Progenitor cell of endocrine pancreas (in vitro differentiated cells): ENCODE measurements at places on chromosomes 6 and 20. TPM values are rescaled to one million over a fixed set of nuclear protein-coding genes. Genes with fewer than 3 reads are reported as not detected.

GRCh38 chr6:111788379-111789276 lies 84.6 kb downstream of the FYN start:
- no peak for DNase-seq

DNA sequence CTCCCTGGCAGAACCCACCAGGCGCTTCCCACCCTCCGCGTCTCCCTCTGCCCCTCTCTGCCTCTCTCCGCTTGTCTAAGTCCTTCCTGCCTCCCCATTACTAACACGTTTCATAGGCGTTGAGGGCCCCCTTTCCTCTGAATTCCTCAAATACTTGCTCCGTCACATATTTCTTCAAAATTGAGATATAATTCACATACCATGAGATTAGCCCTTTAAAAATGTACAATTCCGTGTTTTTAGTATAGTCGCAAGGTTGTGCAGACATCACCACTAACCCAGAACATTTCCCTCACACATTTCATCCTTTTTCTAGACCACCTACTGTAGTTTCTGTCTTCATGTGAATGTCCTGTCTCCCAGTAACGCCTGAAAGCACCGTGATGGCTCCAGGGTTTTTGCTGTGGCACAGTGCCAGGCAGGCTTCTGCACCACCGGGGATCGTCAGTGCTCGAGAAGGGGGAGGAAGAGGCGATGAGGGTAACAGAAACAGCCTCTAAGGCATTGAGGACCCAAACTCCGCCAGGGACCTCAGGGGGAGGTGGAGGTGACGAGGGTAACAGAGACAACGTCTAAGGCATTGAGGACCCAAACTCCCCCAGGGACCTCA lies 141.9 kb upstream of the SNX9 start:
- no peak for DNase-seq

Gene HLA-DRB1
- total RNA-seq = 4.6 and 7.7 TPM in 2 replicates

DNA sequence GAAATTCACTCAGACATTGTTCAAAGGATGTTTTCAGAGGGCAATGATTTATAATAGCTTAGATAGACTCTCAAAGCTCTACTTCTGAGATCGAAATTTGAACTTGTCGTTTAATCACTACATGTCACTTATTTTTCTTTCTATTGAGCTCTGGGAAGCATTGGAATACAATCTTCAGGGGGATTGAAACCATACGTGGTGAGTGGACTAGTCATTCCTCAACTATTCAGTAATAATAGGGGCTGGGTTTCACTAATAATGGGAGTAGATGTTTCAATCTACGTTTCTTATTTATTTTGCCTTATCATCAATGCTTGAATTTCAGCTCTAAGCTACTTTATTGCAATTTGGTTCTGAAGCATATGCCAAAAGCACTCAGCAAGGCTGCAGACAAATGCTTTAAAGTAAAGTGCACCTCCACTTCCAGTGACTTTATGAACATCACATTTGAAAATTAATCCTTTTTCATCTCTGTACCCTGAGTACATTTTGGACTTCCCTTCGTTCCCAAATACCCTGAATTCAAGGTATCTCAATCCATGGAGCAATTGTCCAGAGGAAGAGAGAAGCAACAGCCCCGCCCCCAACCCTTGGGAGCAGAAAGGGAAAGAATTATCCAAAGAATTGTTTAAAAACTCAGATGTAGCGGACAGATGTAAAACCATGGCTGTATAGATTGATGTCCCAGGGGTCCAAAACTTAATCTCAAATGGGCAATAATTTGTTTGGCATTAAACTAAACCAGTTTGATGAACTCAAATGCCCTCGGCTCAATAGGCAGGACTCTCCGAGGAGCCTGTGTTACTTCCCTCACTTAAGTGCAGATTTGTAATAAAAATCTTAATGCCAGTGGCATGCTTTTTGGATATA lies 68.1 kb downstream of the HFE start:
- DNase-seq = no peak

DNA sequence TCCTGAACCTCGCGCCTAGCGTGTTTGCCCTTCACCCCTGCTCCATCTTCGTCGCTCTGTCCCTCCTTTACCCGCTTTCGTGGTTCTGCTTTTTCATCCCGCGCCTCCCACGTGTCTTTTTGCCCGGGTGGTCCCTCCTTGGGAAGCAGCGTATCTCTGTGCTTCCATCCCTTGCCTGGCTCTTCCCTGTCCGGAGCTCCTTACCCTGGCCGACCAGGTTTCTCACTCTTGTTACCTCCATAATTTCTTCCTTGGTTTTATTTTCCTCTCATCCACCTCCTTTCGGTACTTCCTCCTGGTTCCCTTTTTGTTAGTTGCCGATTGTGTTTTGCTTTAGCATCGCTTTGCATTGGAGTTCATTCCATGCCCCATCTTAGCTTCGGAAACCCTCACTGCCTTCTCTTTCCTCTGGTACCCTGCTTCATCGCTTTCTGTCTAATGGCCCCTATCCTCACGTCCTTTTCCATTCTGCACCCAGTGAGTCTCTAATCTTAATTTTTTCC lies 735 bp downstream of the FAM135A start:
- no peak for DNase-seq

DNA sequence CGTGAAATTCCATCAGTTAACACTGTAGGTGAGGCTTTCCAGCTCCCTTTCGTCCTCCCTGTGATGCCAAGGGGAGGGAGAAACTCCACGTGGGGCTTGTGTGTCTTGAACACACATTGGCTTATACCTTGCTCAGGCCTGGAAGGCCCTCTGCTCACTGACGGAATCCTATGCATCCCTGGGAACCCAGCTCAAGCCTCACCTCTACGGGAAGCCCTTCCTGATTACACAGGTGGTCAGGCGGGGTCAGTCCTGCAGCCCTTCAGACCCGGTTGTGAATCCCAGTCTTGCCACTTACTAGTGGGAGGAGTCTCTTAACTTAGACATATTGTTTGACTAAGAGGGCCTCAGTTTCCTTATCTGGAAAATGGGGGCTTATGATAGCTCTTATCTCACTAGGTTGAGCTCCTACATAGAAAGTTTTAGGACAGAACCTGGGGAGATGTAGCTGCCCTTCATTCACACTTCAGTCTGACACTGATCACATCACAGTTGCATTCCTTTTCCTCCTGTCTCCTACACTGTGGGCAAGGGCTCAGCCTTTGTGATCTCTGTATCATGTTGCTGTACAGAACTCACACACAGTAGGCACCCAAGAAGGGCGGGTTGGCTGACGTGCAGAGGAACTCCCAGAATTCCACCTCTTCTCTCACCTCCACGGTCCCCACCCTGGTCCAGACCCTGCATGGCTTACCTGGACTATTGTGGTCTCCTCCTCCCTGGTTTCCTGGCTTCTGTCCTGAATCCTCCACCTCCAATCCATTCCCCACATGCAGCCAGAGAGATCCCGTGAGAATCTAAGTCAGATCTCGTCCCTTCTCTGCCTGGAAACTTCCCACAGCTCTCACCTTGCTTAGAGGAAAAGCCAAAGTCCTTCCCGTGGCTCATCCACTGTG lies 129.6 kb downstream of the CEBPB start:
- DNase-seq = no peak

DNA sequence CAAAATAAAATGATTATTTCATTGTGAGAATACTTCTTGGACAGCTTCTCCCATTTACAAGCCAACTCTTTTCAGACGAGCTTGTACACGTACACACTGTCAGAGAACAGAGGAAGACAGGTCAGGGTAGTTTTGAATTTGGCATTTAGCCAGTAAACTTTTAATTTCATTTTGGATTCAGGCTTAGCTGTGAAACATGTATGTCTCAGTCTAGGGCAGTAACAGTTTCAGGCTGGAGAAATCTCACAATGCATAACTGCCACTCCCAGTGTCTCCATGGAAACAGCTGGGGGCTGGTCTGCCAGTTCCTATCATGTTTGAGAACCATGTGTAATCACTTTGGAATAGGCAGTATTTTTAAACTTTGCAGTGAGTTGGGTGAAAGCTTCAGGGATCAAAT lies 22.0 kb upstream of the QKI start:
- DNase-seq = no peak

Gene BPIFB4
- not detected in 2 replicates for total RNA-seq

Gene ATP6V1G2
- total RNA-seq = 1.5 TPM in 2 replicates

DNA sequence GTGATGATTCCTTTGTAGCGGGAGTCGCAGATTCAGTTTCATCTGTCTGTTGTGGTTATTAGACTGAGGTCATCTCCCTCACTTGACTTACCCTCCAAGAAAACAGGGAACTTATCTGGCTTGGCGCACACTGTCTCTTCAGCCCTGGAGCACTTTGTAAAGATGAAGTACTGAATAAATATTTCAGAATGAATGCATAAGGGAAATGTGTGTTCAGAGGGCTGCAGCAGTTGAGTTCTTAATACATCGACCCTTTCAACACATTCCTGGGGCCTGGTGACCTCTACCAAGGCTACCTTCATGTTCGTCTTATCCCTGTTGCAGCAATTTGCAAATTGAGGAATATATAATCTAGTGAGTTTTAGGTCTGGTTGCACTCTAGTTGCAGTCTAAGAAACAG lies 652.5 kb upstream of the AGPAT4 start:
- no peak for DNase-seq

GRCh38 chr6:140052736-140053729 lies 678.6 kb upstream of the CITED2 start:
- no peak for DNase-seq

DNA sequence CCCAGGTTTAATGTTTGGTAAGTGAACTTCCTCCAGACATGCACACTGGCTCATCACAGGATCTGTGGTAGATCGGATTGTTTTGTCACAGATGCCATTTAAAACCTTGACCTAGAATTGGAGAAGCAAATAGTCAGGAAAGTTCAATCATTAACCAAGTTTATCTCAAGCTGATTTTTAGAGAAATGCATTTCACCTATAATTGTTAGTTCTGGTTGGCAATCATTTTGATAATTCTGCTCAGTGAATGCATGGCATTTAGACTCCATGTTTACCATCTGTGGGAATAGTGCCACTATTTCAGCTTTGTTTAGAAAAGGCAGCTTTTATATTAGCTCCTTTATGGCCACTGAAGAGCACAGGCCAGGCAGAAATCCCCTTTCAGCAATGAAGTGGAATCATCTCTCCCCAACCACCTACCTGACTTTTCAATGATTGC lies 73.9 kb upstream of the IPCEF1 start:
- no peak for DNase-seq

Gene MUC21
- not detected in 2 replicates for total RNA-seq

DNA sequence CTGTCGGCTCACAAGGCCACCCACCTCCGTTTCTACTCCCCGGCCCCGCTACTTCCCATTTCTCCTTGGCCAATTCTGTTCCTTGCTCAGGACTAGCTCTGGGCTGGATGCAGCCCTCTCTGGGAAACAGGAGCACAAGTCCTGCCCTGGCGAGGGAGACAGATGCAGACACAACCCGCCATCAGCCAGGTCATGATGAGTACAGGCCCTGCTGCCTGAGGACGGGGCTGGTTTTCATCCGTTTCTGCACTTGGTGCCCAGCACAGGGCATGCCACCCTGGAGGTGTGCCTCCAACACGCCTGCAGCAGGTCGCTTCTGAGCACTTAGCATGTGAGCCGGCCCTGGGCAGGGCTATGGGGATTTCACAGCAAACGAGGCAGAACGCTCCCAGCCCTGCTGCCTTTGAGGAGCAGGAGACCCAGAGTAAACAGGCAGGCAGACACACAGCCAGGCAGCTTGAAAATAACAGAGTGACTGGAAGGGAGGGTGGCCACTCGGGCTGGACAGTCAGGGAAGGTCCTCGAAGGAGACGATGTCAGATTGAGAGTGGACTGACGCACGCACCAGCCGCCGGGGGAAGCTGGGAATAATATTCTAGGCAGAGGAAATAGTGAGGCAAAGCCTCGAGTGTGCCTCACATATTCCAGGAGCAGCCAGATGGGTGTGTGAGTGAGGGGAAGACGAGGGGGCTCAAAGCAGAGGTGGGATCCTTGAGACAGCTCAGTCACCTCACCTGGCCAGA lies 21.2 kb upstream of the VSTM2L start:
- DNase-seq = no peak

DNA sequence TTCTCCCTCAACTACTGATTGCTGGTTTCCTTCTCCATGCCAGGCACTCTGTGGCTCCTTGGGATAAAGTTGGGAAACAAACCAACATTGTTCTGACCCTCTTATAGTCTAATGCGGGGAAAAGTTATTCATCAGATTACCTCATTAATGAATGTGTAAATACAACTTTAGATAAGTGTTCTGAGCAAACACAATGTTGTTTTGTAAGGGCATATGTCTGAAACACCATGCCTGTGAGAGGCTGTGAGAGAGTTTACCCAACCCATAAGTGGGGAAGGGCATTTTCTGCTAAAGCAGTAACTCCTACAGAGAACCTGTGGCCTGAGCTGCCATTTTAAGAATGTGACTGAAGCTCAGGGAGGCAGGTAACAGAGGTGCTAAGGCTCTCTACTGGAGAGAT lies 283.5 kb downstream of the KHDC1L start:
- DNase-seq = no peak

Gene ENPP5
- 13.4 and 13.6 TPM in 2 replicates for total RNA-seq

Gene RALY
- total RNA-seq = 228 and 236 TPM in 2 replicates

- no peak for DNase-seq
Observed at GRCh38 chr6:79421707-79422484, 115.3 kb downstream of the LCA5 start.

- no peak for DNase-seq
Observed at GRCh38 chr6:136719280-136720044, 72.8 kb downstream of the MAP3K5 start.

Gene HLA-DPA1
- 0.89 and 1.8 TPM in 2 replicates for total RNA-seq

- no peak for DNase-seq
Observed at GRCh38 chr6:154715446-154715845, 17.8 kb upstream of the SCAF8 start.

DNA sequence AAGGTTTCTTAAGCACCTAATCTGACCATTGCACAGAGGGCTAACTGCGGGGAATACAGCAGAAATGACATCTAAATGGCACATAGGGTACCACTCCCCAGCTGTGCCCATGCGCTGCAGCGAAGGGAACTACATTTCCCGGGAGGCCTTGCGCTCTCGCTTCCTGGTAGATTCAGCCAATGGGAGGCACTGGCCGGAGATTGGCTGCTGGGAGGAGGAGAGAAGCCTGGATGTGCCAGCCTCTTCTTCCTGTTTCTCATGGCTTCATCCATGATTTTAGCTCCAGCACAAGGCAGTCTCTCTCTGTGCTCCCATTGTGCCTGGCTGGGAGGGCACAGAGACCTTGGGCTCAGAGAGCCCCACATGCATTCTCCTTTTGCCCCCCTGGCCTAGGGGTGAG lies 101.7 kb upstream of the FOXA2 start:
- no peak for DNase-seq

DNA sequence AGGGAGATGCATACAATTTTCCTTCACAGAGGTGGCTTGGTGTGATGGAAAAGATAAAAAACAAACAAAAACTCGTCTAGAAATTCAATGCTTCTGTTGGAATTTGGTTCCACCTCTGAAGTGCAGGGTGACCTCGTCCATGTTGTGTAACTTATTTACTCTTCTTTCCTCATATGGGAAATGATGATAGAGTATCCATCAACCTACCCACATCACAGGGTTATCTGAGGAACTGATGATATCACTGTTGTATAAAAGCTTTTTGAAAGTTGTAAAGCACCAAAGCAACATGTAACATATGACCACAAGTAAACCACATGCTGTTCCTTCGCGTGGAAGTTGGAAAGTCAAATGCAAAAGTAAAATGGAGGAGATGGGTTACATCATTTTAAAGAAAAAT lies 212.0 kb upstream of the SGK1 start:
- no peak for DNase-seq
